ENCODE measurements at places on chromosomes 3 and 15.

GRCh38 chr3:3038201-3038991 is 71.8 kb downstream of the IL5RA start:
- no peak for DNase-seq

DNA sequence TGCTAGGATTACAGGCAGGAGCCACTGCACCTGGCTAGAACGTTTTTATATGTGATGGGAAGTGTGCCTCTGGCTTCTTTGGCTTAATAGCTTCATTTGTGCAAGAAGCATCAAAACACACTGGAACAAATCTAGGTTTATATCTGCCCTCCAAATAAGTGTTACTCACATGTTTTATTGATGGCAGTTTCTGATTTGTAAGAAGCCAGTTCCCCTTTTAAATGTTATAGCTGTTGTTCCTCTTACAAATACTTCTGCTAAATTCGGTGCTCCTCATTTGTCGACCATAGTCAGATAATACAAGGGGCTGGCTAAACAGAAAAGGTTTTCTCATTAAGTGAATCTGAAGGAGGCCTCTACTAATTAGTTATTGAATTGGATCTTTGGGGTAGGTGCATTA is 307.1 kb upstream of the SEMA6D start:
- no peak for DNase-seq

DNA sequence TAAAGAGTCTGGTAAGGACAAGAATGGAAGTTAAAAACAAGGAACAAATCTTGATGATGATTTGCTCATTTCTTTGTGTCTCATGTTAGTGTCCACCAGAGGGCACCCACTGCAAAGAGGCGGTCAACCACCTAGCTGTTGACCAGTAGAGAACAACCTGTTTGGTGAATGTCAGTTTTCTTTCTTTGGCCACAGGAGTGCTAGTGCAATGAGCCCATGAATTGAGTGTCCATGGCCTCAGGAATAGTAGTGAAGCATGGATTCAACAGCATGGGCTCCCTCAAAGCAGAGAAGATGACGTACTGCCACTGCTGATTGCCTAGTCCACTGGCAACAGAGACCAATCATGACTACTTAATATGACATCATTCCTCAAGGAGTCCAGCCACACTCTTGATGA is 10.7 kb upstream of the CNTN6 start:
- DNase-seq, result no peak

DNA sequence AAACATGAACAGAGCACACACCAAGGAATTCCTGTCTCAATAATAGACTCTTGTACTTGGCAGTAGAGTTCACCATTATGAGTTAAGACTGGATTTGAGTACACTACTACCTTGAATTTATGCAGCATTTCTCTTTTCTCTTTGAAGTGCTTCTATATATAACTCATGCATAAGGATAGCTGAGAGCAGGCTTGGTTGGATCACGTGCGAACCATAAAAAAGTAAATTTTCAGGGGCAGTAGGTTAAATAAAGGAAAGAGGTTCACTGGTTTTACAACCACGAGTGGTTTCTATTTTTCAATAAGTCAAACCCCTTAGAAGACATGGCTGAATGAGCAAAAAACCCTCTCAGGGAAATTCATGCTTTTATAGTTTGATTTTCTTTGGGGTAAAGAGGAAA is 28.6 kb upstream of the PDZRN3 start:
- no peak for DNase-seq

GRCh38 chr3:158110658-158111018 is 749 bp downstream of the RSRC1 start:
- DNase-seq, result no peak

GRCh38 chr3:144431134-144431533 is 459.5 kb downstream of the DIPK2A start:
- DNase-seq, result no peak

Measured in ascending aorta (tissue), 2 donors.